Ascending aorta (tissue), 2 donors: ENCODE measurements at places on chromosomes 1 and 21.

DNA sequence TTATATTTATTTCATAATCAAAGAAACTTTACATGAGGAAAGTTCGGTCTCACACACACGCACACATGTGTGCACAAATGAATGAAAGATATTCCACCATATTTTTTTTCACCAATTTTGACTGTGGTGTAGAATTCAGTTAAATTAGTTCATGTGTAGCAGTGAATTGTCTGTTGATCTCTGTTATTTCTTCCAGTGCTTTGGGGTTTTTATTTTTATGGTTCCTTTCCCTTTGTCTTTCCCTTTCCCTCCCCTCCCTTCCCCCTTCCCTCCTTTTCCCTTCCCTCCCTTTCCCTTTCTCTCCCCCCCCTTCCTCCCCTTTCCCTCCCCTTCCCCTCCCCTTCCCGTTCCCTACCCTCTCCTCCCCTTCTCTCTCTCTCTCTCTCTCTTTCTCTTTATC, 8.9 kb downstream of the RYR2 start:
- DNase-seq, result no peak

GRCh38 chr21:45591619-45592207, 49.5 kb upstream of the SLC19A1 start:
- no peak for DNase-seq

DNA sequence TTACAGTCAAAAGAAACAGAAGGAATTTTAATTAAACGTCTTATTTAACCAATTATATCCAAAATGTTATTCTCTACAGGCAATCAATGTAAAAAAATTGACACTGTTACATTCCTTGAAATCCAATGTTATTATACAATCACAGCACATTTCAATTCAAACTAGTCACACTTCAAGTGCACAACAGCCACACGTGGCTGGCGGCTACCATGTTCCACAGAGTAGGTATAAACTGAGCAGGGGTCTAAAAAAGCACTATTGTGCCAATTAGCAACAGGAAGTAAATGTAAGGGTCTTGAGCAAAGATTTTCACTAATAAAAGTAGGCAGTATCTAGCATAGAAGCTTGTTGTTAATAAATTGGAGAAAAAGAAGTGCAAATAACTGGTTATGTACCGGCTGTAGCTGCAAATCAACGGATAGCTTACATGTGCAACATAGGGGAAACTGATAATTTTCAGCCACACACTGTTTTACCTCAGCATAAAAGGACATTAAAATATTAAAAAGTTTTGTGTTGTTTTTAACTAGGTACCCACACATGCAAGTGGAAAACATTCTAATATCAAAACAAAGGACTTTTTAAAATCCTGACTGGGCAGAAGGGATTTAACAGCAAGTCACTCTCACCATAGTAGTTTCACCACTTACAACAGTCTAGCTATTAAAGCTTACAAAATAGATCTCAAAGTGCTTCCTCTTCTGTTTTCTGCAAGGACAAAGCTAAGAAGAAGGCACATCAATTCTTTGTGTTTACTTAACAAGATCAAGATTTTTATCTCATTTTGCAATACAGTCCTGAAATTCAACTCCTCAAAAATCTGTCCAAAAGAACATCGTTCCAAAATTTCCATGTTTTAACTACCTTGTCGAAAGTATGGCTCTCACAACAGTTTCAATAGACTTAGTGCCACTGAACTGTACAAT, 2.5 kb downstream of the CSDE1 start:
- no peak for DNase-seq

GRCh38 chr1:64679177-64679576, 65.7 kb upstream of the RAVER2 start:
- DNase-seq, result no peak

DNA sequence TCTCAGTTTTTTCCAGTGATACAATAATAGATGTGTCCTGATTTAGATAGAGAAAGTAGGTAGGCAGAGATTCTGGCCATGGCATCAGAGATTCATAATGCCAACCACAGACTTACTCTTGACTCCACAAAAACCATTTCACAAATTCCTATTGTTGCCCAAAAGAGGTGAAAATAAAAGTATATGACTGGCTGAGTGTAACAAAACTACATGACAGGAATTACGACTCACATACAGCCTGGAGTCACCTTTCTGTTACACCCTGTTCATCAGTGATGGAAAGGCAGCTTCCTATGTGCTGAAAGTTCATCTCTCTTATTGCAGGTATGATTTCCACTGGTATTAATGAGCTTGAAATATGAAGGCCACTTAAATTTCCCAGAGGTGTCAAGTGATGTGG, 72.3 kb downstream of the MPZL1 start:
- DNase-seq, result no peak

GRCh38 chr1:31535561-31535960, 40.8 kb upstream of the TINAGL1 start:
- DNase-seq, result no peak

- DNase-seq, result no peak
These were observed 147.0 kb upstream of the COA6 start for GRCh38 chr1:234226113-234226818.

- DNase-seq, result no peak
These were observed 22.2 kb upstream of the KIF1B start for GRCh38 chr1:10188133-10188650.

GRCh38 chr1:61011561-61012263, 70.6 kb upstream of the NFIA start:
- DNase-seq, result no peak

- no peak for DNase-seq
These were observed 22.7 kb upstream of the CD55 start for GRCh38 chr1:207298636-207299398.

DNA sequence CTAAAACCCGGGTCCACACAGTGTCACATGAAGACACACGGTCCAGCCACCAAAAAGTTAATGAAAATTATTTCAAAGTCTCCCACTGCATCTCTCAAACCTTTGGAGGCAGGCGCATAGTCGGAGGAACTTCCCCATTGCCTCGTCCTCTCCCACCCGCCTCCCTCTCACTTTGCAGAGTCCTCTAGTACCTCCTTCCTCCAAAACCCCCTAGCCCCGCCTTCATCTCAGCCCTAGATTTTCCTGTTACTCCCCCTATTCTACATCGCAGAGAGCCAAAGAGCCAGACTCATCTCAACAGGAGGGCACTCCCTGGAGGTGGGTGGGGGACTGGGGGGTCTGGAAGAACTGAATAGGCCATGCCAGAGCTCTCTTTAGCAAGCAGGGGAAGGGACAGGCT, 79.3 kb downstream of the DISP3 start:
- DNase-seq, result no peak

DNA sequence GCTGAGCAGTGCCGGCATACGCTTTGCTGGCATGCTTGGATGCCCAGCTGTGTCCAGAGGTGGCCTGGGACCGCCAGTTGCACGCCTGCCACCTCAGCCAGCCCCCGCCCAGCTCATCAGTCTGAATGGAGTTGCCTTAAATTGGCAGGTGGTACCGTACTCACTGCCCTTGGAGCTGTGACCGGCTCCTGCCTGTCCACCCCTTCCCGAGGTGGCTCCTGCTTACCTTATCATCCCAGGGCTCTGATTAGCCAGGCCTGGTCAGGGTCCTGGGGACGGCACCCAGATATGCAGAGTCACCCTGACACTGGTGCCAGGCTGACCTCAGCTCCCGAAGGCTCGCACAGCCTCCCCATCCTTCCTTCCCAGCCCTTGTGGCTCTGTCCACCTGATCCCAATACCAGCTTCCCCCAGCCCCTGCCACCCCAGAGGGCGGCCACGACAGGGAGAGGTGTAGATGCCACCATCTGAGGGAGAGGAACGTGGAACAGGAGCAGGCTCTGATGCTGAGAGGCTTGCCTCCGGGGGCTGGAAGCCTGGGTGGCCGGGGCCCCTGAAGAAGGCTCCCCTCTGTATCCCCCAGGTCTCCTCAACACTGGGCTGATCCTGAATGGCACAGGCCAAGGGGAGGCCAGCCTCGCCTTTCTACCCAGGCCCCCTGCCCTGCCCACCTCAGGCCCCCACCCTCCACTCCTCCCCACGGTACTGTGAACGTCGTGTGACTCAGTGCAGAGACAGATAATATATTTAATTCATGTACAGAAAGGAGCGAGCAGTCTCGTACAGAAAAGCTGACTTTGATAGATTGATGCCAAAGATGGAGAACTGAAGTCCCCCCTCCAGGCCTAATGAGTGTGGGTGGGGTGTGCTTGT, 27.8 kb downstream of the CDK18 start:
- DNase-seq, result no peak
